ENCODE measurements at places on chromosomes 12 and 14.

DNA sequence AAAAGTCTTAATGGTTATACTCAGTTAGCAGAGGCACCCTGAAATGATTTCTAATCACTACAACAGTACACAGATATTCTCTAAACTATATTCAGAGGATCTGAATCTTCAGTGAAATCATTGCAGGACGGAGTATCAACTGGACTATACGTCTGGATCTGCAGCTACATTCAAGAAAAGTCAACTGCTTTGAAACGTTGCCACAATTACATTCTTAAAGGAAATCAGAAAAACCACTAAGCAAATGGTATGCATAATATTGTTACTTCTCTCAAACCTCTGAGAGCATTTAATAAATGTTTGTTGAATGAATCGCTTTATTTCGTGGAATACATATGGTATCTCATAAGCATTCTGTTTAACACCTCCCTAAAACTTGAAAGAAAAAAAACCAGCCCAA, 67.4 kb downstream of the MED13L start:
- no peak for DNase-seq

DNA sequence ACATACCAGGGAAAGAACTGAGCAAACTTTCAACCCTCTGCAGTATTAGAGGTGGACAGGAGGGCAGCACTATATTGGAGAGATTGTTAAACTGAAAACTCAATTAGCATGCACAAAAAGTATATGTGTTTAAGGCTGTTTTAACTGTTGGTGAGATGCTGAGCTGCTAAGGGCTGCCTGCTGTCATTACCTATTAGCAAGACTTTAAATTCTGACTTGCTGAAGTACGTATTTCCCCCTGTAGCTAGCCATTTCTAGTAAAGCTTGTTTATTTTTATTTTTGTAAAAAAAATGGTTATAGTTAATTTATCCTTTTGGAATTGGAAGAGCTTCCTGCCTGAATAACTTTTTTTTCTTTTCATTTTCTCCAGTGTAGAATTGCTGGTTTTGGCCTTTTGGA, 92.2 kb downstream of the CACNA1C start:
- DNase-seq, result no peak

DNA sequence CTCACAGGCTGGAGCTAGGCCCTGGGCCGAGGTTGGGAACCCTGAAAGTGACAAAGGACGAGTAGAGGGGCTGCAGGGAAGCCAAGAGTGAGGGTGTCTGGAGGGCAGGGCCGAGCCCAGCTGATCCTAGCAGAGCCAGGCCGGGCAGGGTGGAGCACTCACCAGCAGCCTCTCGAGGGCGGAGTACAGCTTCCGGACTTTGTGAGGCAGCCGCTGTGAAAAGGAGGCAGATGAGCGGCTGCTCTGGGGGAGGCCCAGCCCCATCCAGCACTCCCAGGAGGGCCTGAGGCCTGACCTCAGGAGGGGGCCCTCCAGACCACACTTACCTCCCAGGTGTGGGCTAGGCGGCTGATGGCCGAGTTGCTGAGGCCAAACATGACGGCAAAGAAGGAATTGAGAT, 14.7 kb upstream of the ENDOU start:
- DNase-seq, result no peak

GRCh38 chr14:51462182-51462581, 189.5 kb upstream of the FRMD6 start:
- no peak for DNase-seq

GRCh38 chr14:36773136-36773540, 111.5 kb downstream of the PAX9 start:
- DNase-seq, result peak; percentile 88

DNA sequence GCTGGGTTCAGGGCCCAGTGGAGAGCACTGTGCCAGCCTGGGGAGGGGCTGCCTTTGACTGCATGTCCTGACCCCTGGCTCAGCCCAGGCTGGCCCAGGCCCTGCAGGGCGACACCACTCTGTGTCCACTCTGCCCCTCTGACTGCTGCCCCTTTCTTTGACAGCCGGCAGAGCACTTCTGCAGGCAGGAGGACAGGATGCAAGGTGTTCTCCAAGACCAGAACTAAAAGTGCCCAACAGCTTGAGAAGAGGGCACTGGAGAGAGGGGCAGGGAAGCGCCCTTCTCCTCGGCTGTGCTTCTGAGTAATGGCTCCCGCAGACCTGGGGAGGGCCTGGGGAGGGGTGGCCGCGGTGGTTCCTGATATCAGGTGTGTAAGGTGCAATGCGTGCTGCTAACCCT, 72.7 kb downstream of the WDR20 start:
- no peak for DNase-seq

DNA sequence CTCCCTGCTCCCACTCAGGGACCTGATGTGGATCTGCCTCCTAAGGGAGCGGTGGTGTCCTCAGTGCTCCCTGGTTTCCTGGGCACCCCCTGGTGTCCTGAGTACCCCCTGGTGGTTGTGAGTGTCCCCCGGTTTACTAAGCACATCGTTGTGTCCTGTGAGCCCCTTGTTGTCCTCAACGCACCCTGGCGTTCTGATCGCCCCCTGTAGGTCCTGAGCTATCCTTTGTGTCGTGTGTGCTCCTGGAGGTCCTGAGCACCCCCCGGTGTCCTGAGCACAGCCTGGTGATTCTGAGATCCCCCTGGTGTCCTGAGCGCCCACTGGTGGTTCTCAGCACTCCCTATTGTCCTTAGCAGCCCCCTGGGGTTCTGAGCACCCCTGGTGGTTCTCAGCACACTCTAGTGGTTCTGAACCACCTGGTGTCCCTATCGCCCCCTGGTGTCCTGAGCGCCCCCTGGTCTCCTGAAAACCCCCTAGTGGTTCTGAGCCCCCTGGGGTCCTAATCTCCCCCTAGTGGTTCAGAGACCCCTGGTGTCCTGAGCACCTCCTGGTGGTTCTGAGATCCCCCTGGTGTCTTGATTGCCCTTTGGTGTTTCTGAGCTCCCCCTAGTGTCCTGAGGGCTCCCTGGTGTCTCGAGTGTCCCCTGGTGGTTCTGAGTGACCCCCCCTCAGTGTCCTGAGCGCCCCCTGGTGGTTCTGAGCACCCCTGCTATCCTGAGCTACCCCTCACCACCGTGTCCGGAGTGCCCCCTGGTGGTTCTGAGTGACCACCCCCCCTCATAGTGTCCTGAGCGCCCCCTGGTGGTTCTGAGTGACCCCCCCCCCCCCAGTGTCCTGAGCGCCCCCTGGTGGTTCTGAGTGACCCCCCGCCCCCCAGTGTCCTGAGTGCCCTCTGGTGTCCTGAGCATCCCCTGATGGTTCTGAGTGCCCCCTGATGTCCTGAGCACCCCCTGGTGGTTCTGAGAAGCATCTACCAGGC, 615.1 kb downstream of the TMEM121 start:
- DNase-seq, result no peak

DNA sequence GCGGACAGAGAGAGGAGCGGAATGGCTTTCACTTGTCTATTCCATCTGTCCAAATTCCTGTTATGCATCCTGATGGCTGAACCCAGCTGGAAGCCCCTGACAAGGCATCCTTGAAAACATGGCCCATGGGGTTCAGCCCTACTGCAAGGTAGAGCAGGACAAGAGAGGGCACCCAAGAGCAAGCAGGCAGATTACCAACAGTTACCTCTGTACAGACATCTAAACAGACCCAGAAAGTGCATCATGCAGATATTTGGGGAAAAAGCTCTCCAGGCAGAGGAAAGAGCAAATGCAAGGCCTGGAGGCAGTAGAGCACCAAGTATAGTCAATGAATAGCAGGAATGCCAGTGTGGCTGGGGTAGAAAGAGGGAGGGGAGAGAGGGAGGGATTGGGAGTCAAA, 407.5 kb downstream of the PCNX1 start:
- DNase-seq, result no peak

- no peak for DNase-seq
Observed at GRCh38 chr12:116432314-116432750, 126.8 kb upstream of the MAP1LC3B2 start.

DNA sequence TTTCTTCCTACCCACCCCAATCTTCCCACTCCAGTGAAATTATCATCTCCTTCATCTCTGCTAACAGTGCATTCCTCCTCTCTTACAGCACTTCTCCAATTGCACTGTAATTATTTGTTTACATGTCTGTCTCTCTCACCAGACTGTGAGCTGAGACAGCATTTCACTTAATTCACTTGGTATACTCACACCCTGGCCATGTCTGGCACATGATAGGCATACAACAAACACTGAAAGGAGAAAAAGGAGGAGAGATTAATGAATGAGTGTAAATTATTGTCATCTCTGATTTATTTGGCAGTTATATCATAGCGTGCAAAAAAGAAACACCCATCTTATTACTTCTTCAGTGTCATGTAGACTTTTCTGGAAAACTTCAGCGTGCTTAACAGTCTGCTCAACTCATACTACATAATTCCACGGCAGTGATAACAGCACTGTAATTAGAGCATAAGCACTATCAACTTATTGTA, 452.3 kb downstream of the ADAMTS20 start:
- peak; percentile 23 for DNase-seq

- DNase-seq, result no peak
Observed at GRCh38 chr14:31578792-31579501, 17.7 kb downstream of the NUBPL start.

- DNase-seq, result no peak
Observed at GRCh38 chr12:110923692-110924334, 3.4 kb upstream of the MYL2 start.

DNA sequence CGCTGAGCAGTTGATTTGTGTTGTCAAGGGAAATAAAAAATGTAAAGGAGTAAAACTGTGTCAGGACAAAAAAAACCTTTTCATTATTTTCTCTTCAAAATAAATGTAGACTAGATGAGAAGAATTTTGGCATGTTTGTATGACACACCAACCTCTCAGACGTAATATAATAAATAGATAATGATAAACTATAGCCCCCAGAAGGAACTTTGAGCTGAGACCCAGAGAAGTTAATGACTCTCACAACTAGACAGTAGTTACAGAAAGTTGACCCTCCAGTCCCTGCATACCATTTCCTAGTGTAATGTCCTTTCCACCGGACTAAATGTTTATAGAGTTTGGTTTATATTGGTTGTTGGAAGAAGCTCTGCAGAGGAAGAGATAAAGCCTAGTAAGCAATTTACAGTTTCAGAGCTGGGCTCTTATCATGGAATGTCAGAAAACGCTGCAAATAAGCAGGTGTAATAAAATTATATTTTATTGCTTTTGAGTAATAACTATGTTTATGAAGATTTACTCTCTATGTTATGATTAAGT, 97.3 kb downstream of the TRHDE start:
- peak; percentile 15 for DNase-seq

DNA sequence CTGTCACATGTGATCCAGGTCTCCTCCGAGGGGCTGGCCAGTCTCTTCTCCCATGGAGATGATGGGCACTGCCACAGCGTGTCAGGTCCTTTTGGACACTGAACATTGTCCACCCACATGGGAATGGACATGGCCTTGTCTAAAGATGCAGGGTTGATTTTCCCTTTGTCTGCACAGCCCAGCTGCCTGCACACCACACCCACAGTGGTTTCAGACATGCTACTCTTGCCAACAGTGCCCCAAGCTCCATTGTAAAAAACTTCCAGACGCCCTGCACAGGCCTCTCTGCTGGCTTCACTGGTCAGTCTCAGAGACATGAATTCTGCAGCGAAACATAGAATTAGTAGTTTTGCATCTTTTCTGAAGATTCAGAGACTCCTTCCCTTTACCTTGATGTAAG, 18.5 kb downstream of the CD163 start:
- DNase-seq, result no peak

GRCh38 chr12:2035431-2036055, 17.2 kb upstream of the CACNA1C start:
- peak; percentile 41 for DNase-seq

GRCh38 chr12:123319826-123320225, 44.8 kb downstream of the SBNO1 start:
- no peak for DNase-seq

DNA sequence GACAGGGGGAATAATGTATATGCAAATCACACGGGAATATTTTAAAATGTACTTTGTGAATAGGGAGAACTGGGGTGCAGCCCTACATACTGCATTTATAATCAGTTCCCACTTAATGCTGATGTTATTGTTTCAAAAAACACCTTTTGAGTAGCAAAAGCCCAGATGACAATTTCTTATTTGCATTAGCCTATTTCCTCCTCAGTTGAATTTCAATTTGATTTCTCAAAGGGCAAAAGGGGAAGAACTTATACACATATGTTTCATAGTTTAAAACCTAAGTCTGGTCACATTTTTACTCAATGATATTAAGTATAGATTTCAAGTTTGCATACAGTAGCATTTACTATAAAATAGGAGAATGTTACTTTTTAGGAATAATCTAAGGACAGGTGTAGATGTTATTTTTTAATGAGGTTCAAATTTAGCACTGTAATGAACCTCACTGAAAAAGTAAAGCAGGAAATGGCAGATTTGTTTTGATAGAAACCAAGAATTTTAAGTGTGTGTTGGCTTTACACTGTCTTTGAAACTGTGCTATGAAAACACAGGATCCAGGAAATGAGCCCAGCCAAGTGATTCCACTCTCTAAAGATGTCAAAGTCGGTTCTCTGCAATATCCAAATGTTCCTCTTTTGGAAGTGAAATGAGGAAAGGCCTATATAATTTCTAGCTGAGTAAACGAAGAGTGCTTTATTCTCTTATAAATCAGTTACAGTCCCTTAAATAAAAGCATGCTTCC, 367.4 kb downstream of the BTG1 start:
- peak; percentile 7 for DNase-seq

GRCh38 chr12:127145241-127145928, 1121.6 kb upstream of the TMEM132C start:
- DNase-seq, result no peak

DNA sequence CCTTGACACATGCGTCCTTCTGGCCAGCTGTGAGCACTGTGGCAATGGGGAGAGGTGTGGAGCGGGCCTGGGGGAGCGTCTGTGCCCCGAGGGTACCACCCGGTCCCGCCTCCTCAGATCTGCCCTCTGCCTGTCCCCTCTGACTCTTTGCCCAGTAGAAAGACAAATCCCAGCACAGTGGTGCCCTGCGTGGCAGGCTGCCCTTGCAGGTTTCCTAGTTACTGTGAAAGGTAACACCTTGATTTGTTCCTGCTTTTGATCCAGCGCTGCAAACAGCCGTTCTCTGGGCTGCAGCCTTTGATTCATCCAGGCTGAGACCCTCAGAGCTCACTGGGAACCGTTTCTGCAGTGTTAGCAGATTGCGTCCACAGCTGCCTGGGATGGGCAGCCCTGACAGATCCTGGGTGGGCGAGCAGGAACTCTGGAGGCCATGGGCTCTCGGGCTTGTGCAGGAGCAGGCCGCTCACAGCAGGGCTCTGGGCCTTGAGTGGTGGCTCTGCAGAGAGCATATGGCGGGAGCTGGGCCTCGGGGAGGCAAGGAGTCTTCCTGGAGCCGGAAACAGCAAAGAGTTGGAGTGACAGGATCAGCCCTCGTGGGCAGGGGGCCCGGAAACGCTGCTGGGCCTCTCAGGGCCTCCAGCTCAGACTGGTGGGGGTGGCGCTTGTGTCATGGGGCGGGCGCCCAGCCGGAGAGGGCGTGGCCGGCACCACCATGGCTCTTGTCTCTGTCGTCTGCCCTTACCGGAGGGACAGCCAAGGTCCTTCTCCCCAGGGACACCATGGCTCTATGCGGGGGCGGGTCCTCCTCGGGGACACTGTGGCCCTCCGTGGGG, 16.6 kb downstream of the FBRSL1 start:
- no peak for DNase-seq
